NCI-H524 treated with DMSO at 0.1 percent for 48 hours (cell line): ENCODE measurements at places on chromosomes 7 and 10.

DNA sequence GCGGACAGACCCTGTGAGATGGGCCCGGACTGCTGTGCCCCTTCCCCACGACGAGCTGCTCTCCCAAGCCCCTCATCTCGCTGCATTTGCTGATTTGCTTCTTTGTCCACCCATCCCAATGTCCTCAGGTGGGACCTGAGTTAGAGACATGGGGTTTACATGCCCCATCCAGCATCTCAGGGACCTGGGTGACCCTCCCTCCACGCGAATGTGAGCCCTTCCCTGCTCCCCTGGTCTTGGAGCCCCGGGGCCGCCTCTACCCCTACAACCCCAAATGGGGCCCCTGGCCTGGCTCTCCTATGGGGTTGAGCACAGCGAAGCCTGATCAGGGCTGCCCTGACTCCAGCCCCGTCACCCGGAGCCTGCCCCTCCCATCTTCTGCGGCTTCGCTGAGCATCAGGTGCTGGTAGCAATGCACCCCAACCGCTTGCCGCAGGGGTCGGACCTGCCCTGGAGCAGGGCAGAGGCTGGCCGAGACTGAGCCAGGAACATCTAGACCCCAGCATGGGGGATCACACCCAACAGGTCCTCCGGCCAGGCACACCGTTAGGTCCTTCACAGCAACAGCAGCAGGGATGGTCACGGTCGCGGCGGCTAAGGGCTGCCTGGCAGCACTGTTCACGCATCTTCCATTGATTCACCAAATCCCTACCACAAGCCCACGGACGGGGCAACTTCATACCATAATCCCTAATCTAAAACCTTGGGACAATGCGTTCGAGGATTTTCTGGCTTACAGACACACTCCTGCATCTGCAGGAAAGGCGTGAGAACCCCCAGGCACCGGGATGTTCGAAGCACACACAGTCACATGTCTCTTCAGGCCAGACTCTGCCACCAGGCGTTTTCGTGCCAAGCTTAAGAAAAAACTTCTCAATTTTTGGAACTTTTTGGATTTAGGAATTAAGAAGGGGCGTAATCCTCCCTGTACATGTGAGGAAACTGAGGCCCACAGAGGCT is 15.5 kb downstream of the WDR86 start:
- DNase-seq = no peak

DNA sequence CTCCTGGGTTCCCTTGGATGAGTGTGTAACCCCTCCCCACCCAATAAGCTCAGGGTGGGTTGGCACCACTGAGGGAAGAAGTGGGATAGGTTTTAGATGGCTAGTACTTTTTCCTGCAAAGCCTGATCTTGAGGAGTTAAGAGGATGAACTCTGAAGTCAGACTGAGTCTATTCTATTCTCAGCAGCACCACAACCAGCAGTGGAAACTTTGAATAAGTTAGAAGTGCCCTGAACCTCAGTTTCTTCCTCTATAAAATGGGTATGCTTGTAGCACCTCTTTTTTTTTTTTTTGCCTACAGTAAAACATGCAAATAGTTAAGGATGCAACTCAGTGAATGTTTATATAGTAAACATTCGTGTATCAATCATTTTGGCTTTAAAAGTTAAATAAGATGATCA is 7.1 kb downstream of the NKX2-3 start:
- DNase-seq = no peak

GRCh38 chr7:94618126-94618525 is 37.8 kb downstream of the SGCE start:
- DNase-seq = no peak

GRCh38 chr7:25583621-25584020 is 355.3 kb upstream of the NPVF start:
- DNase-seq = no peak

DNA sequence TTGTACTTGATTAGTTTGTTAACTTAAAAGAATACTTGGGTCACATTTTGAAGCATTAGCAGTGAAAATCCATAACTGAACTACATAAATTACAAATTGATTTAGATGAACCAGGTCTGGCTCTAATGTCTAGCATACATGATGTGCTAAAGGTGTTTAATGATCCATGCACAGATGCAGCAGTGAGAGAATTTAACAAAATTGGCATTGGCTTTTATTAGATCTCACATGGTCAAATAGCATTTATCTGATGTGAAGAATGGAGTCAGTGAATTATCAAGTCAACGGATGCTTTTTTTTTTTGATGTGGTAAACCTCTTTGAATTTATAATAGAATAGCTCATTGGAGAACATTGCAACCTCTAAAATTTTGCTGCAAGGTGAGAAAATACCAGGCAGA is 293.0 kb upstream of the POT1 start:
- DNase-seq = no peak

DNA sequence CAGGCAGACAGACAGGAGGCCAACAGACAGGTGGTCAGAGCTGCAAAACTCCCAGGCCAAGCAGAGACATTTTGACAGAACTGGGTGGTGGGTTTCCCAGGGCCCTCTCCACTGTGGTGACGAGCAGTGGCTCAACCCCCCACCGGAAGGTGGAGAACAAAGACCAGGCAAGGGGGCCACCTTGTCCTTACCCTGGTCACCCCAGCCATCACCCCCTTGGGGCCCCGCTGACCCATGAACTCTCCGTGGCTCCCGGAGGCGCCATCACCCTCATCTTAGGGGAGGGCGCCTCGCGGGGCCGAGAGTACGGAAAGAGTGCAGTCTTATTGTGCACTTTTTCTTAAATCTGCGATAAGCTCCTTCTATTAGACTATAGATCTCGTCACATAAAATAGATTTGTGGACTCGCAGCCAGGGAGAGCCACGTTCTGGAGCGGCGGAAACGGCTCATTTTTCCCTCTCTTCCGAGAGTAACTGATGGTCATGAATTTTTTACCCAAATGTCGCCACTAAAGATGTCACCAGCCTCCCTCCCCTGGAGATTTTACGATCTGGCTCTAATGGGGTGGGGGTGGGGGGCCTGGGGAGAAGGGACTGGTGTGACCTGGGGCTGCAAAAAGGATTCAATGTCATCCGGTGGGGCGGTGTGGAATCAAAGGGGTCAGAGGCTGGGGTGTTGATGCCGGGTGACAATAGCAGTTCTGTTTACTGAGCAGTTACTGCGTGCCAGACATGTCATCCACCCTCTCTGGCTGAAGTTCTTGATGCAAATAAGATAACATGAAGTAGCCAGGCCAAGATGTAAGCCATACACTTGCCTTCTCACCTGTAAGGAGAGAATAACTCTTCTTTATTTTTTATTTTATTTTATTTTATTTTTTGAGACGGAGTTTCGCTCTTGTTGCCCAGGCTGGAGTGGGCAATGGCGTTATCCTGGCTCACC is 71.1 kb upstream of the MYL10 start:
- DNase-seq = no peak

DNA sequence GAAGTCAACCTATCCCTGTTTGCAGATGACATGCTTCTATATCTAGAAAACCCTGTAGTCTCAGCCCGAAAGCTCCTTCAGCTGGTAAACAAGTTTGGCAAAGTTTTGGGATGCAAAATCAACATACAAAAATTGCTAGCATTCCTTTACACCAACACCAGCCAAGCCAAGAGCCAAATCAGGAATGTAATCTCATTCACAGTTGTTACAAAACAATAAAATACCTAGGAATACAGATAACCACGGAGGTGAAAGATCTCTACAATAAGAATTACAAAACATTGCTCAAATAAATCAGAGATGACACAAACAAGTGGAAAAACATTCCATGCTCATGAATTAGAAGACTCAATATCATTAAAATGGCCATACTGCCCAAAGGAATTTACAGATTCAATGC is 50.4 kb upstream of the ZNF365 start:
- no peak for DNase-seq

GRCh38 chr10:59175538-59176240 is 754 bp upstream of the PHYHIPL start:
- DNase-seq = peak; percentile 5

- no peak for DNase-seq
Observed at GRCh38 chr7:108114117-108114841, 15.9 kb downstream of the LAMB4 start.

- DNase-seq = no peak
Observed at GRCh38 chr10:23433701-23434100, 5.2 kb upstream of the OTUD1 start.

DNA sequence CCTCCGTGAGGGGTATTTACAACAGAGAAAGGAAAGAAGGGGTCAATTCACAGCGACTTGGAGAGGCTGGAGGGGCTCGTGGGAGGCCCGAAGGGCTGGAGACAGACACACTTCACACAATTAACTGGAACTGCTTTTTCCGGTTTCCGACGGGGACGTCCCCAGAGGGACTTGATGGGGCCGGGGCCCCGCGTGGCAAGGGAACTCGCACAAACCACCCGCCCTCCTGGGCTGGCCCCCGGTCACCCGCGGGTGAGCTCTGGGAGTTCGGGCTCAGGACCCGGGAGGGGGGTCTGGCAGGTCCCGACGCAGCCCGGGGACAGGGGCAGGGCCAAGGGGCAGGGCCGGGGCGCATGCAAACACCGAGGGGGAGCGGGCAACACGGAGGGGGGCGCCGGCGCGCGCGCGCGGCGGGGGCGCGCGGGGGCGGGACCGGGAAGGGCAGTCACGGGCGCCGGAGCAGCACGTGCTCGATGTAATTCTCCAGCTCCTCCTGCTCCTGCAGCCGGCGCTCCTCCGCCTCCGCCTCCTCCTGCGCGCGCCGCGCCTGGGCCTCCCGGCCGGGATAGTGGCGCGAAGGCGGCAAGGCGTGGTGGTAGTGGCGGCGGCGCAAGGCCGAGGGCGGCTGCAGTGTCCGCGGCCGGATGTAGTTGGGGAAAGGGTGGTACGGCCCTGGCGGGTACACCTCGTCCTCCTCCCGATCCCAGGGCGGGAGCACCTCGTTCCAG is 2.7 kb downstream of the VGF start:
- no peak for DNase-seq

DNA sequence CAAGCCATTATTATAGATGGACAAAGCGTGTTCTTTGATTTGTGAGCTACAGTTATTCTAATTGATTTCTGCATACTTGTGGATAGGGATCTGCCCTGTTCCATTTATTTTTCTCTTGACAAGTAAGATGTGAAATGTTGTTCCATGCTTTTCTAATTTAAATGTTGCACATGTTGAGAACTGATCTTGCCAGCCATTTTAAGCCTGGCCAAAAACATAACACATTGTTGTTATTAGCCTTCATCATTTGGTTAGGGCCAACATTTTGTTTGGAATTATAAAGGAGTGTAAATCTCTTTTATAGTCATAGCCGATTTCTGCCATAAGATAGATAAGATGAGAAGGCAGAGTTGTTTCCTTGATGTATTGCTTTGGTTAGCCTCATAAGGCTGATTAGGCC is 117.0 kb downstream of the WNT2 start:
- DNase-seq = no peak

DNA sequence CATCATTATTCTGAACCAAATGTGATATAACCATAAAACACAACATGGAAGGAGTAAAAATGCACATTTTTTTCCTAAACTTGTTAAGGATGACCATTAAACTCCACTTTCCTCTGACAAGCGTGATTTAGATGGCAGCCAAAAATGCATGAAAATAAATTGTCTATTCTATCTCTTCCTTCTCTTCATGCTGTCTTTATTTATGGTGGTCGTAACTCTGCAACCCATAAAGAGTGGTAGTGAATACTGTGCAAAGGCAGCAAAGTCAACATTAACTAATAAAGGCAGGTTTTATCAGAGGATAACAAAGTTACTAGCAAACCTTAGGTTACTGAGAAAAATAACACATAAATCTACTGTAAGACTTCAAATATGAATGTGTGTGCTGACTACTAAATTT is 106.6 kb downstream of the TPK1 start:
- no peak for DNase-seq

DNA sequence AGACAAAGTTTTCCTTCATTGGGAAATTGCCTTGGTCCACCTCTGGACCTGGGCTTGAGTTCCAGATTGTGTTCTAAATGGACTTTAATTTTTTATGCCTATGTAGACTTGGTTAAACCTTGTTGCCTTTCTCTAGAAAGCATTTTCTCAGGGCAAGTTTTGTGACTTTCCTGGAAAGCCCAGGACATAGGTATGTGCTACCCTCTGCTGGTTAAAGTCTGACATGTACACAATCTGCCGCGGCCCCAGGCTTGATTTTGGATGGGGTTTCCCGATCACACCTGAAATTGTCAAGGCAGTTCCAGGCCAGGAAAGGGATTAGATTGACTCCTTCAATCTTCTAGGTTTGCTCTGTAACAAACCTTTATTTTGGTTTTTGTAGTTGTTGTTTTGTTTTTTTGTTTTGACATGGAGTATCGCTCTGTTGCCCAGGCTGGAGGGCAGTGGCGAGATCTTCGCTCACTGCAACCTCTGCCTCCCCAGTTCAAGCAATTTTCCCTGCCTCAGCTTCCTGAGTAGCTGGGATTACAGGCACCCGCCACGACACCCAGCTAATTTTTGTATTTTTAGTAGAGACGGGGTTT is 14.1 kb upstream of the AKR1B10 start:
- DNase-seq = no peak

DNA sequence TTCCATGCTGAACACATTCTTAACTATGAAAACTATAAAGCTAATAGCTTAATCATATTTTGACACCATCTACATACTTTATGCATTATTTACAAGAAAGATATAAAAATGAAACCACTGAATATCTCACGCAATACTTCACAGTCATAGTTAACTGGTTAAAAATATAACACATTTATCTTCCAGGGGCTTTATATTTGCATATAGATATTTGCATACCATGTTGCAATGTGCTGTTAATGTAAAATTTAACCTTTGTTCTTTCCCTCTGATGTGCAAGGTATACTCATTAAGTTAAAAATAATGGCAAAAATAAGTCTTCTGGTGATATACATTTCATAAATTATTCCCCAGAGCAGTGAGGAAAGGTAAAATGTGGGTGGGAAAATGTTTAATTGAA is 76.9 kb upstream of the MGMT start:
- DNase-seq = no peak

DNA sequence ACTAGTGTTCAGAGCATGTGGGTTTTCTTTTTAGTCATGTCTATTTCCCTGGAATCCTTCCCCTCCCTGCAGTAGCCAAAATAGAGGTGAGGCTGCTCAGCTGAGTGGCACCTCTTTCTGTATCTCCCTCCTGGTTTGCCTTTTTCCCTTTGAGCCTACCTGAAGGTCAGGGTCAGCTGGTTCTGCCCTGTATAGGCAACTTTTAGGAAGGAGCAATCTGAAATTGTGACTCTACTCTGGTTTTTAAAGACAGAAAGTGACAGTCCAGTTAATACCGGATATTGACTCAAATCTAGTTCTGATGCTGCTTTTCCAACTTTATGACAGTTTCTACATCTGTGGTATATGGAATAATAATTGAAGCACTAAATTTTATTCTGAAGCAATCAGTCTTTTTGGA is 26.0 kb downstream of the CCM2 start:
- DNase-seq = no peak

DNA sequence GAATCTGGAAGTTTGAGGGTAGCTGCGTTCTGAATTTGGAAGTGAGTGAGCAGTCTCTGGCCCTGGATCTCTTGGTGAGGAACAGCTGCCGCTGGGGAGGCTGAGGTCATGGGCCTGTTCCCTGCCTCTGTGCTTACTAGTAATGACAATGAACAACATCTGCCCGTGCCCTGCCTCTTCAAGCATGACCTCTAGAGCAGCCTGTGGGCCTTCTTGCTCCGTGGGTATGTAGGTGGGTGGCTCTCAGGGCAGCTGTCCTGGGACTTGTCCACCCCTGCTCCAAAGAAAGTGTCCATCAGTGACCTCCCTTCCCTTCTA is 186.2 kb downstream of the CXCL12 start:
- no peak for DNase-seq

- no peak for DNase-seq
Observed at GRCh38 chr7:5586279-5586962, 162.8 kb upstream of the TNRC18 start.

GRCh38 chr10:29227201-29227600 is 61.7 kb upstream of the LYZL1 start:
- peak; percentile 67 for DNase-seq

- no peak for DNase-seq
Observed at GRCh38 chr7:18590241-18590640, 94.7 kb downstream of the HDAC9 start.
